Stimulated activated naive CD4-positive, alpha-beta T cell treated with Interleukin-2 at 50 U/mL for 16 hours (primary cell): ENCODE measurements at places on chromosomes 1 and 21.

- no peak for DNase-seq
Observed at GRCh38 chr1:114492978-114493377, 18.0 kb downstream of the TRIM33 start.

GRCh38 chr1:1920608-1921458 is 1.8 kb upstream of the TMEM52 start:
- no peak for DNase-seq

- no peak for DNase-seq
Observed at GRCh38 chr1:17348593-17349234, 23.3 kb upstream of the PADI6 start.

- no peak for DNase-seq
Observed at GRCh38 chr1:247906504-247907047, 11.2 kb downstream of the OR2W3 start.

- DNase-seq: no peak
Observed at GRCh38 chr1:87983841-87984240, 655.2 kb downstream of the LMO4 start.

- no peak for DNase-seq
Observed at GRCh38 chr1:76418531-76418930, 344.0 kb downstream of the ST6GALNAC3 start.

DNA sequence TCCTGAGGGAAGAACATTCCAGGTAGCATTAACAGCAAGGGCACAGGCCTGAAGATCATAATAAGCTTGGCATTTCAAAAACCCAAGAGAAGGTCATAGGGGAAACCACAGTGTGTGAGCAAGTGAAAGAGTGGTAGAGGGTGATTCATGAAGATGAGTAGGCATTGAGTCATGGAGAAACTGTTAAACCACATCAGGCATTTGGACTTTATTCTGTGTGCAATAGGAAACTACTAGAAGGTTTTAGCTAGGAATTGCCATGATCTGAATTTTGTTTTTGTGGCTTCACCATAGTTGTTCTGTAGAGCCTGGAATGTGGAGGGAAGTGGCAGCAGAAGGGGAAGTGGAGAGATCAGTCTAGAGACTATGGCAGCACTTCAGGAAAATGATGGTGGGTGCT is 359.0 kb upstream of the PTBP2 start:
- DNase-seq: no peak

DNA sequence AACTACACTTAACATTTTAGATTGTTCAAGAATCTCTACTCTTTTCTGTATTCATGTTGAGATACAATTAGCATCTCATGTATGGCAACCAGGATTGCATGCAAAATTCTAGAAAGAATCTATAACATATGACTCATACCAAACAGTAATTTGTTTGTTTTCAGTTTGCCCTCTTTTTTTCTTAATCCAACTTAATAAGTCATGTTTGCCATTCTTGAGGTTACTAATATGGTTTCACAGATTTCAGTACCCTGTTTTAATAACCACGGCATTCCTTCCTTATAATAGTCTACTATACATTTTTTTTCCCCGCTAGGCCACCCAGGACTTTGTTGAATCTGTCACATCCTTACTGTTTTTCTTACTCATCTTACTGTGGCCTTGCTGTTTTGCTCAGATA is 140.8 kb downstream of the FMN2 start:
- DNase-seq: no peak

GRCh38 chr1:100769906-100770646 is 50.5 kb downstream of the VCAM1 start:
- no peak for DNase-seq

GRCh38 chr1:111778066-111778465 is 22.4 kb downstream of the DDX20 start:
- DNase-seq: no peak

DNA sequence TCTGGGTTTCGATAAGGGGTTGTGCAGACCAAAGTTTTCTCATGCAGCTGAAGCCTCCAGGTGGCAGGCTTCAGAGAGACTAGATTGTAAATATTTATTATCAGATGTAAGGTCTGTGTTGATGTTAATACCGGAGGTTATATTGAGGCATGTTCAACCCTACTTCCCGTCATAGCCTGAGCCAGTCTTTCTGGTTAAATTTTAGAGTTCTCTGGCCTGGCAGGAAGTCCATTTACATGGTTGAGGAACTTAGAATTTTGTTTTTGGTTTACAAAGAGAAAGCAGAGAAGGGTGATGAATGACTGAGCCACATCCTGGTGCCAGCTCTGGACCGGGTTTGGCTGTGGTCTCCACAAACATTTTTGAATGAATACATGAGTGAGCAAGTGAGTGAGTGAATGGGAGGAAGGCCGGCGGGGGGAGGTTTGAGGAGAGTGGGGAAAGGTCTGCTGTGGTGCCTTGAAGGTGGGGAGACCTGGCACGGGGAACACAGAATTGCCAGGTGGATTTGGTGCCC is 218.5 kb downstream of the DISC1 start:
- no peak for DNase-seq

DNA sequence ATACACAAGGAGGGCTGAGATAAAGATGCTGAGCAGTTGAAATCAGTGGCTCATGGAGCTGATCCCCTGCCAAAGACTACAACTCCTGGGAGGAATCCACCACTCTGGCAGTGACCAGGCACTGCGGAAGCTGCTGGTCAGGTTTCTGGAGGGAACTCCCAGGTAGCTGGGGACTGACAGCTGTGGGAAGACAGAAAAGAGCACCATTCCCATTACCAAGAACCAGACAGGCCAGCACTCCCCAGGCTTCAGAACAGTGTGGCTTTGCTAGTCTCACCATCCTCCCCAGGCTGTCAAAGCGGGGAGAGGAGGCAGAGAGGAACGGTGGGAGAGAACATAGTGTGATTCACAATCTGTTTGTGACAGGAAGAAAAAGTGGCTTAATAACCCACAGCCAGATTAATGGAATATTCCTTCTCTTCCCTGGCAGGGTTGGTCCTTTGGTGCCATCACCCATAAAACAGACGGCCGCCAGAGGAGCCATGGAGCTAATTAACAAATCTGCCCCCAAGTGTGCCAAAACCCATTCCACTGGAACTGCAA is 92.1 kb downstream of the MAB21L3 start:
- no peak for DNase-seq

DNA sequence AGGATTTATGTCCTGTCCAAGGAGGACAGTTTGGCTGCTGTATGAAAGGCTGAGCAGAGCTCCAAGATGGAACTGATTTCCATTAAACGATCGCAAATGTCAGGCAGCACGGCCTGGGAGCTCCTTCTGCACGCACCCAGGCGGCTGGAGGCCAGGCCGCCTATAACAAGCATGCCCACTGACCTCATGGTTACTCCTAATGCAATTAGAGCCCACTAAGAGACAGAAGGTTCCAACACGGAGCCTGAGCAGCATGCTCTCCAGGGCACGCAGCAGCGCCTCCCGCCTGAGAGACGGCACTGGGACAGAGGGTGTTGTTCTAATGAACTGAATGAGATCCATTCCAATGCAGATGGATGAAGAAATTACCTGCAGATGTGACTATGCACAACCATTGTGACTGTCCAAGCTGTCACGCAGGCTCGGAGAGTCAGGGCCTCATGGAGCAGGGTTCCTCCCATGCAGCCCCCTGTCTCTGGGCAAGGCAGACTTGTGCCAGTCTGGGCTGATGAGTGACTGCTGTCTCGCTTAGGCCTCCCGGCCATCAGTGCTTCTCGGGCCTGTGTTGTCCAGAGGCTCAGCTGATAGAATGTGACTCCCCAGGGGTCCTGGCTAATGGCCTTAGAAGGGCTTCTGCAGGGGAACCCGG is 25.2 kb upstream of the CDCA8 start:
- no peak for DNase-seq

- no peak for DNase-seq
Observed at GRCh38 chr1:107532318-107532717, 391.5 kb downstream of the NTNG1 start.

DNA sequence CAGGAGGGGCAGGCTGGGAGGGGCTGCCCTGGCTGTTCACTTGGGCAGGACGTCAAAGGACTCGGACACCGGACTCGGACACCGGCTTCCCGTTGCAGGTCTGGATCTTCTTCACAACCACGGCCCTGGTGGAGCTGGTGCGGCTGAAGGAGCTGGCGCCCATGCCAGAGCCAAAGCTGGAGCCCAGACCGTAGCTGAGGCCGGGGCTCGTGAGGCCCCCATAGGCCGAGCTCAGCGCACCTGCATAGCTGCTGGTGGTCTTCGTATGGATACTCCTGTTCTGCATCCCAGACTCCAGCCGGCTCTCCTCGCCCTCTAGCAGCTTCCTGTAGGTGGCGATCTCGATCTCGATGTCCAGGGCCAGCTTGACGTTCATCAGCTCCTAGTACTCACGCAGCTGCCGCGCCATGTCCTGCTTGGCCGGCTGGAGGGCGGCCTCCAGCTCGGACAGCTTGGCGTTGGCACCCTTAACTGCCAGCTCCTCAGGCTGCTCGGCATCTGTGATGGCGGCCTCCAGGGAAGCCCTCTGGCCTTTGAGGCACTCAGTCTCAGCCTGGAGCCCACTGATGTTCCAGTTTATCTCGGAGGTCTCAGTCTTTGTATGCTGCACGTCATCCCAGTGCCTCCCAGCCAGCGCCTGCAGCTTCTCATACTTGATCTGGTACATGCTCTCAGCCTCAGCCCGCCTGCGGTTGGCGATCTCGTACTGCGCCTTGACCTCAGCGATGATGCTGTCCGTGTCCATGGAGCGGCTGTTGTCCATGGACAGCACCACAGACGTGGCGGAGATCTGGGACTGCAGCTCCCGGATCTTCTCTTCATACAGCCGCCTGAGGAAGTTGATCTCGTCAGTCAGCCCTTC is 15.1 kb upstream of the KLF17 start:
- no peak for DNase-seq

- no peak for DNase-seq
Observed at GRCh38 chr21:30676737-30677136, 34.1 kb downstream of the KRTAP20-3 start.

DNA sequence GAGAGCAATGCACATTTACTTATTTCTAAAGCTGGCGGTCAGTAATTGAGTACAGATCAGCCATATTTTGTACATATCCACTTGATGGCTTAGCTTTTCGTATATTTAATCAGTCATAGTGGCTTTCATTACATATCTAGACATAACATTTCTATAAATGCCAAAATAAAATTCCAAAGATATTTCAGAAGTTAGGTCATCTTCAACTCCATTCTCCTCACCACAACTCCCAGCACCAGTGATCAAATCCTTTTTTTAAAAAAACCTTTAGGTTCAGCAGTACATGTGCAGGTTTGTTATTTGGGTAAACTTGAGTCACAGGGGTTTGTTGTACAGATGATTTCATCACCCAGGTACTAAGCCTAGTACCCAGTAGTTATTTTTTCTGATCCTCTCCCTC is 53.9 kb upstream of the GNG4 start:
- DNase-seq: no peak

DNA sequence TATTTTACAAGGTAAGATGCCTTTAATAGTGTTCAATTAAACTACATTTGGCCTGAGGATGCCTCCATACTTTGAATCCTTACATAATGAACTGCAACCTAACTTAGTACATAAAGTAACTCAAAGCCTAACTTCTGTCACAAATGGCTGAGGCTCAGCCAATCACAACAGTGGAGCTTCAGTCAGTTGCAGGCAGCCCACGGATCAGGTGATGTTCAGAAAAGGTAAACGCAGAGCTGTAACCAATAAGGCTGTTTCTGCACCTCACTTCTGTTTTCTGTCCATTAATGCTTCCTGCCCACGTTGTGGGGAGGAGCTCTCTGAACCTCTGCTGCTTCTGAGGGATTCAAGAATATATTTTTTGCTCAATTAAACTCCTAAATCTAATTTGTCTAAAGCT is 94.8 kb upstream of the KIAA0040 start:
- DNase-seq: no peak

- no peak for DNase-seq
Observed at GRCh38 chr1:47617381-47618221, 179.8 kb downstream of the FOXD2 start.

- DNase-seq: no peak
Observed at GRCh38 chr1:64594446-64594845, 124.5 kb downstream of the CACHD1 start.

- no peak for DNase-seq
Observed at GRCh38 chr1:51583532-51583931, 33.4 kb upstream of the OSBPL9 start.

DNA sequence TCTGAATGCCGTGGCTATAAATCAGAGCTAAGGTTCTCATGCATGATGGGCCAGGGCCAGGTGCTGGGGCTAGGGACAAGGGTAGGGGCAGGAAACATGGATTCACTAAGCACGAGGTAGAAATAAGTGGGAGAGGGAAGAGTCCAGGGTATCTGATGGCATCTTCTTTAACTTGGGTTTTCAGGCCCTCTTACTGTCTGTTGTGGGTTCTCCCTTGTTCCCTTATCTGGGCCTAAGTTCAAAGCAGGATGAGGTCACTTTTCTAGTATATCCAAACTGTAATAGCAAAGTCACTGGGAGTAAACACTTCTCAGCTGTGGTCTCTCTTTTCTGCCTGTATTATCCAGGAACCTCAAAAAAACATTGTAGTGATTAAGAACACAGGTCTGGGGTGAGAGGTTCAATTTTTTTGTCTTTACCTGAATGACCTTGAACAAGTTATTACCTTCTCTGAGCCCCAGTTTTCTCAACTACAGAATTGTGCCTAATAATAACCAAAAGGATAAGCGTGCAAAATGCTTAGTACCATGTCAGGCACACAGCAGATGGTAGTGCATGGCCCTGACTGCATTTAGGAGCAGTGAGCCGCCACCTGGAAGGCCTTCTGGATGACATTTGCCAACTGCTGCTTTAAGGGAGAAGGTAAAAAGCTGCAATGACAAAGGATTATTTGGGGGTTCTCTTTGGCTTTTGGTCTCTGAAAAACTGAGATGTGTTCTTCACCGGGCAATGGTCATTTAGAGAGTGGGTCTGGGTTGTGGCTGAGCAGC is 53.6 kb upstream of the A3GALT2 start:
- no peak for DNase-seq

DNA sequence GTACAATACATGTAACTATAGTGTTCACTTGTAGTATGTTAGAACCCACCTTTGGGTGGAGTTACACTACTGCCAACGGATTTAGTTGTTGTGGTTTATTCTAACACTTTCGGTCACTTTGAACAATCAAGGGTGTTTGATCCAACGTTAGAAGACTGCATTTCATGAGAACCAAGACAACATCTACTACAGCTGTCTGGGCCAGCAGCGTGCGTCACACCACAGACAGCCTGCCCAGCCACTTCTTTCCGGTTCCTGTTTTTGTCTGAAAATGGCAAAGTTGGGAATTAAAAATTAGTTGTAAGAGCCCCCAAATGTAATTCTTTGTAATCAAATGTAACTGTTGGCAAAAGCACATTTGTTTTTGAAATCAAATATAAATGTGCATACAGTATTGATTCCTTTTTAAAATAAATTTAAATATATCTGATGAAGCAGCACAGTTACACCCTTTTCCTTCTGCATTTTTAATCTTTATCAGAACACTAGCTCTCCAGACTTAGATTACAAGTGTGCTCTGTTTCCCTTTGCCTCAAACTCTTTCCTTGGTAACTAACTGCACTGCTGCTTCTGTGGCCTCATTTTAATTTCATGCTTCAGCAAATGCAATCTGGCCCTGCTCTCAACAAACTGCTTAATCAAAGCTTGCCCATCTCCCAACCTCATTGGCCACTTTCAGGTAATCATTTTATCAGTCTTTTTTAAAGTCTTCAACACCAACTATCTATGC is 86.6 kb upstream of the DPH5 start:
- DNase-seq: peak; percentile 42
